ENCODE measurements at places on chromosomes 3 and 15. TPM values are rescaled to one million over a fixed set of nuclear protein-coding genes. Genes with fewer than 3 reads are reported as not detected.

The KLHL40 gene
- polyA plus RNA-seq: not detected

The NLGN1 gene
- polyA plus RNA-seq: 2.8 TPM

The FGF12 gene
- polyA plus RNA-seq: 5.2 TPM

The SAXO2 gene
- polyA plus RNA-seq: 4.4 TPM

The LEKR1 gene
- polyA plus RNA-seq: 2.4 TPM

The CLRN1 gene
- not detected for polyA plus RNA-seq

The STAB1 gene
- polyA plus RNA-seq: 37.6 TPM

The LRRN1 gene
- 15.5 TPM for polyA plus RNA-seq

DNA sequence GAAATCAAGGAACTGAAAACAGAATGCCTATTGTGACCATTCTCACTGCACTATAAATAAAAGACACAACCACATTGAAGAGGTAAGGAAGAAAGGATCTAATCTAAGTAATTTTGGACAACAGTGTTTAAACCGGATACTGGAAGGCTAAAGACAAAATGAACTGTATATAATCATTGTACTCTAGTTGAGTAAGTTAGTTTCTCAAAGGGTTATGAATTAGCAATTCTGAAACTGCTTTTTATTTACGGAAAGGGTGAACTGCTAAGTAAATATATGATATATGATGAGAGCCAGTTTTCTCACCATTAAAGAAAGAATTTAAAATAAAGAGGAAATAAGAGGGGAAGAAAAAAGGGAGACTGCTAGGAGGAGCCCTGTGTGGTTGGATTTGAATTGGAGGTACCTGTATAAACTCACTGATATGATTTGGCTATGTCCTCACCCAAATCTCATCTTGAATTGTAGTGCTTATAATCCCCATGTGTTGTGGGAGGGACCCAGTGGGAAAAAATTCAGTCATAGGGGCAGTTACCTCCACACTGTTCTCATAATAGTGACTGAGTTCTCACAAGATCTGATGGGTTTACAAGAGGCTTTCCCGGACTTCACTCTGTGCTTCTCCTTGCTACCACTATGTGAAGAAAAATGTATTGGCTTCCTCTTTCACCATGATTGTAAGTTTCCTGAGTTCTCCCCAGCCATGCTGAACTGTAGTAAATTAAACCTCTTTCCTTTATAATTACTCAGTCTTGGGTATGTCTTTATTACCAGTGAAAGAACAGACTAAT, 607.7 kb downstream of the PYDC2 start:
- no peak for DNase-seq

GRCh38 chr3:72275331-72275751, 490.4 kb upstream of the PROK2 start:
- DNase-seq: no peak

DNA sequence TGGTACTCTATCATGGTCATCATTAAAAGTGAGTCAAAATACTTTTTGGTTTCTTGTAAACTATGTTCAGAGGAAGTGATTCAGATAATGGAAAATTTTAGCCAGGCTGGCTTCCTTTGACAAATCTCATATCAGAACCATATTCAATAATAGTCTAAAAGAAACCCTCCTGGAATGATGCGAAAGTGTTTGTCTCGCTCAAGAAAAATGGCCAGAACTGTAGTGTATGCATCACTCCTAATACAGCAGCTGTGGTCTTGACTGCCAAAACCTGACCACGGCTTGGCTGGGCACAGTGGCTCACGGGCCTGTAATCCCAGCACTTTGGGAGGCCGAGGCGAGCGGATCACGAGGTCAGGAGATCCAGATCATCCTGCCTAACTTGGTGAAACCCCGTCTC, 35.6 kb upstream of the KCNMB2 start:
- no peak for DNase-seq

GRCh38 chr15:70308011-70308734, 210.5 kb upstream of the TLE3 start:
- DNase-seq: no peak

- DNase-seq: no peak
Measured at GRCh38 chr15:78763796-78764241, 47.4 kb downstream of the ADAMTS7 start.

GRCh38 chr3:139291276-139292051, 52.4 kb upstream of the MRPS22 start:
- DNase-seq: no peak

- DNase-seq: no peak
Measured at GRCh38 chr3:193640165-193640715, 47.2 kb downstream of the OPA1 start.

DNA sequence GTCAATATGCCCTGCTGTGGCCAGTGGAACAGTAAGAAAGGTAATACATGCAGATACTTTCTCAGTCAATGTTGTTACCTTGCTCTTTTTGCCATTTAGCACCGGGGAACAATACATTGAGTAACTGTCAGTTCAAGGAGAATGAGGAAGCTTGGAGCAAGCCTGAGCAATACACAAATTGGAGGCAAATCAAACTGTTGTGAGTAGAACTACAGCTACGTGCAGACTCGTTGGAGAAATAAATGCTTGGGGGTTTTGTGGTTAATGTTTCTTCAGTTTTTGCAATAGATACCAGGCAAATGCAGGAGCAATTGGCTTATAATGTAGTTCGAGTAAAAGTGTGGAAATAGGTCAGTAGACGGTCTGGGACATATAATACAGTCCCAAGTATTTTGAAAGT, 587.3 kb upstream of the ROBO1 start:
- DNase-seq: no peak

Measured in left renal cortex interstitium (tissue), 4 donors.